ENCODE measurements at places on chromosomes 6 and 20.

GRCh38 chr6:130958468-130958867, 104.6 kb downstream of the EPB41L2 start:
- no peak for DNase-seq

DNA sequence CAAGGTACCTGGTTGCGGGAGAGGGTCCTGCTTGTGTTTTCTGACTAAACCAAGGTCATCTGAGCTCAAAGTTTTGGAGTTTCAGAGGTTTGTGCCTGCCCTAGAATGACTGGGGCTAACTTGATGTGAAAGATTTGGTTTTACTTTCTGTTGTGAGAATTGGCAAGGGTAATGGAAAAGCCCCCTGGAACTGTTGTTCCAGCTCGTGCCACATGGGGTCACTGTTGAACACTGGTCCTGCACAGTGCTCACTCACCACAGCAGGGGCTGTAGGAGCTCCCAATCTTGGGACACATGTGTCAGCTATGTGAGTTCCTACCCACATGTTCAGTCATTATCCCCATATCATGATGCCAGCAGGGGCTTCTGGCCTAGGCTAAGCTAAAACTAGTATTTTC, 6.5 kb downstream of the TGM6 start:
- no peak for DNase-seq

- no peak for DNase-seq
Observed at GRCh38 chr6:89257346-89257745, 40.2 kb upstream of the GABRR1 start.

GRCh38 chr6:152160346-152160745, 352.9 kb downstream of the ESR1 start:
- no peak for DNase-seq
